Activated gamma-delta T cell treated with Interleukin-2 at 50 U/mL for 16 hours (primary cell): ENCODE measurements at places on chromosomes 4 and X.
A peak's percentile ranks its signal among the peaks of the same experiment; 100 is the strongest.

DNA sequence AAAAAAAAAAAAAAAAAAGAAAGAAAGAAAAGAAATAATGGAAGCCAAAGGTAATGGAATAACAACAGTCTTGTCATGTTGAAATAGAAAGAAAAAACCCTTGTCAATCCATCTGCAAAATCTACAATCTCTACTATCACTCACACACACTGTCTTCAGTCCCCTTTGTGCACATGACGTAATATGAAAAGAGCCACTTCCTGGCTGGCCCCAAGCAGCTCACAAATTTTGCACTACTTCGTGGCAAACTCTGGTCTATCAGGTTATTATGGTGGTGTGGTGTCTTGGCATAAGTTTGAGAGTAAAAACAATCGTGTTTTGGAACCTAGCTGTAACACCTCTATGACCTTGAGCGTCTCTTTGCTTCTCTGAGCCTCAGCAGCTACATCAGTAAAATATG is 8.3 kb upstream of the AFAP1 start:
- DNase-seq: no peak

DNA sequence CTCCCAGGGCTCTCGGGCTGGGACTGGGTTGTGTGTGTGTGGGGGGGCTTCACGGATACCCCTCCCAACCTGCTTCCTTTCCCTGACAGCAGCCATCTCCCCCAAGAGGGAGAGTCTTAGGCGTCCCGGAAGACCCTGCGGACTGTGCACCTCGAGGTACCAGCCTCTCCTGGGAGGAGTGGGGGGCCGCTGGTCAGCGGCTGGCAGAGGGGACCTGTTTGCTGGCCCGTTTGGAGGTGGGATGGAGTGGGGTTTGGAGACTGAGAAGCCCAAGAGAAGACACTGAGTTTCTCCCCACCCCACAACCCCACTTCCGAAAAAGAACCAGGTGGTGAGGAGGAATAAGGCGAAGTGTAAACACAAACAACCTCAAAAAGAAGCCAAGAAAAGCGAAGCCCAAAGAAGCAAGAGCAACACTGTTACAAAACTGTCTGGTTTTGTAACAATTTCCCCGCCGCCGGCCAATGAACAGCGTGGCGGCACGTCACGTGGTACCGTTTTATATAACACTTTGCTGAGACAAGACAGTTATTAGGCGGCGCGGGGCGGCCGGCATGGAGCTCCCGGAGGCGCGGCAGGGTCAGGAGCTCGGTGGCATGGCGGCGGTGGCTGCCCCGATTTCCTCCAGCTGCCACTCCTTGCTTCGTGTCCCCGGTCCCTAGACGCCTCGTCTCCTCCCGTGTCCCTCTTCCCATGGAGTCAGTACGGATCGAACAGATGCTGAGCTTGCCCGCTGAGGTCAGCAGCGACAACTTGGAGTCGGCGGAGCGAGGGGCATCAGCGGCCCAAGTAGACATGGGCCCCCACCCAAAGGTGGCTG is at the start of gene LONRF3:
Gene LONRF3 (plus strand): TSS at position 531 of the 820 bp plus-strand sequence. CDS start 163 bp downstream, at position 694.
- DNase-seq: peak; percentile 59

GRCh38 chrX:71225009-71225408 is 2.0 kb downstream of the GJB1 start:
- DNase-seq: no peak

DNA sequence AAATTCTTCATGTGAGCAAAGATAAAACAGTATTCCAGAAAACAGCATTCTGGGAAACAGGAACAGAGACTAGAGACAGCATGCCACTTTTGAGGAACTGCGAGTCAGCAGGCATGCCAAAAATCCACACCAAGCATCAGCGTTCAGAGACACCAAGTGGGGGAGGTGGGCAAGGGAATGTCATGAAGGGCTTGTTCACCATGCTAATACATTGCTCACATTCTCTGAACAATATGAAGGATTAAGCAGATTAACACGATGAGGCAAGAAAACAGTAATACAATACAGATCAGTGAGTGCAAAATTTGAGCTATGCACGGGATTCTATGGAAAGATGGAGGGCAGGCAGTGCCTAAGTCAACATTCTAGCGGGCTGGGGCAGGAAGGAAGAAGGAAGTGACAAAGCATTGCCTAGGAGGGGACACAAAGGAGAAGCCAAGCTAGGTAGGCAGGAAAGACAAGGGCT is 278.3 kb downstream of the FBXW7 start:
- no peak for DNase-seq

DNA sequence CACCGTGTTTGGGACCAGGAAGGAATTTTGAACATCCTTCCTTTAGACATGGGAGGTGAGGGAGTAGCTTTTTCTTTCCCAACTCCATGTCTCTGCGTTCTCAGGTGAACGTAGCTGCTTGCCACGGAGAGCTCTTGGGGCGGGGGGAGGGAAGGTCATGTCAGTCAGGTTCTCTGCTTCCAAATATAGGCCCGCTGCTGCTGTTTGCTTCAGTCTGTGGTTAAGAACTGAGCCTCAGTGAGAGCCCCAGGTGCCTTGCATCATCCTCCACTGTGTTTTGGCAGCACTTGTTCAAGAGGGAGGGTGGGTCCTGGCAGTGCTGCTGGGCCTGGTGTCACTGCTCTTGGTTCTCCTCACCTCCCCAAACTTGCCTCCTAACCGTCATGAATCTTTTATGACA is 46.5 kb downstream of the HADH start:
- DNase-seq: peak; percentile 58

- no peak for DNase-seq
These were observed 77.9 kb downstream of the LUZP4 start for GRCh38 chrX:115367455-115367854.

GRCh38 chrX:9662148-9662547 is 103.5 kb downstream of the GPR143 start:
- no peak for DNase-seq

- no peak for DNase-seq
These were observed 135.0 kb upstream of the TENT5D start for GRCh38 chrX:80285131-80285773.
